ENCODE measurements at places on chromosomes 2 and 18. TPM values are rescaled to one million over a fixed set of nuclear protein-coding genes. Genes with fewer than 3 reads are reported as not detected.

GPD2 gene
- total RNA-seq: 27.8 TPM

SLC25A52 gene
- total RNA-seq: not detected

DNA sequence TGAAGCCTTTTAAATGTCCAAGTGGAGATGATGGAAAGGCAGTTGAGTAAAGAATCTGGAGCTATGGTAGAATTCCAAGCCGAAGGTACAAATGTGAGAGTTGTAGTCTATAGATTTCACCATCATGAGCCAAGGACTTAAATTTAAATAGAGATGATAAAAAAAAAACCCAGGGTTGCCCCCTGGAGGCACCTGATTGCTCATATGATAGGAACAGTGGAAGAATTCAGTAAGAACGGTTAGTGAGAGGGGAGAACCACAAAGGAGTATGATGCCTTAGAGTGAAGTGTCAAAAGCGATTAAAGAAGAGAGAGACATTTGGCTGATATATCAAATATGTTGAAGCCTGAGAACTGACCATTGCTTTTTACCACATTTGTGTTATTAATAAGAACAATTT, 11.9 kb downstream of the NYAP2 start:
- DNase-seq: no peak

DNA sequence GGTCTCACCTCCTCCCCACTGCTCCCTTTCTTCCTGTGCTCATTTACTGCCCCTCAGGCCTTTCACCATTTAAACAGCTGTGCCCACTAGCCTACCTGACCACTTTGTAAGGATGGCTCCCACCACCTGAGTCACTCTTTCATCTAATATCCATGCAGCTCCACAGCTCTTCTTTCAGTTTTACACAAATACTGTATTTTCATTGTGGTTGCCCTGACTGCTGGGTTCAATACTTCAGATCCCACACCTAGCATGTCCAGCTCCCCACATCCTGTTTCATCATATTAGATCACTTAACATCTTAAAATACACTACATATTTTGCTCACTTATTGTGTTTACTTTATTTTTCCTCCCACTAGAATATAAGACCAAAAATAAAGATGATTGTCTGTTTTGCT, 1110.6 kb downstream of the TSN start:
- no peak for DNase-seq

- DNase-seq: peak; percentile 89
Measured at GRCh38 chr2:38959938-38960608, 70.4 kb downstream of the ARHGEF33 start.
